T-helper 22 cell (primary cell): ENCODE measurements at places on chromosomes 12 and 14.

GRCh38 chr12:72207486-72208409 is 64.4 kb upstream of the TRHDE start:
- DNase-seq: no peak

DNA sequence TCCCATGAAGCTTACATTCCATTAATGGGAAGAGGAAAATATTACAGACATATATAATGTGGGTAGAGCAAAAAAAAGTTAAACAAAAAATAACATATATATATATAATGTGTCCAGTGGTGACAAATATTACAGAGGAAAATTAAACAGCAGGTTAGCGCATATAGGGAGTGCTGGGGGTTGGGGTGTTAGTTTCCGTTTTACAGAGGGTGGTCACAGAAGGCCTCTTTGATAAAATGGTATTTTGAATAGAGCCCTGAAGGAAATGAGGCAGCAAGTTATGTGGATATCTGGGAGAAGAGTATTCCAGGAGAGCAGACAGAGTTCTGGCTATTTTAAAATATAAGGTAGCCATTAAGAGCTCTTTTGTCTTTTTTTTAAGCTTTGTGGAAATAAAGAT is 73.2 kb downstream of the DCAF5 start:
- no peak for DNase-seq

DNA sequence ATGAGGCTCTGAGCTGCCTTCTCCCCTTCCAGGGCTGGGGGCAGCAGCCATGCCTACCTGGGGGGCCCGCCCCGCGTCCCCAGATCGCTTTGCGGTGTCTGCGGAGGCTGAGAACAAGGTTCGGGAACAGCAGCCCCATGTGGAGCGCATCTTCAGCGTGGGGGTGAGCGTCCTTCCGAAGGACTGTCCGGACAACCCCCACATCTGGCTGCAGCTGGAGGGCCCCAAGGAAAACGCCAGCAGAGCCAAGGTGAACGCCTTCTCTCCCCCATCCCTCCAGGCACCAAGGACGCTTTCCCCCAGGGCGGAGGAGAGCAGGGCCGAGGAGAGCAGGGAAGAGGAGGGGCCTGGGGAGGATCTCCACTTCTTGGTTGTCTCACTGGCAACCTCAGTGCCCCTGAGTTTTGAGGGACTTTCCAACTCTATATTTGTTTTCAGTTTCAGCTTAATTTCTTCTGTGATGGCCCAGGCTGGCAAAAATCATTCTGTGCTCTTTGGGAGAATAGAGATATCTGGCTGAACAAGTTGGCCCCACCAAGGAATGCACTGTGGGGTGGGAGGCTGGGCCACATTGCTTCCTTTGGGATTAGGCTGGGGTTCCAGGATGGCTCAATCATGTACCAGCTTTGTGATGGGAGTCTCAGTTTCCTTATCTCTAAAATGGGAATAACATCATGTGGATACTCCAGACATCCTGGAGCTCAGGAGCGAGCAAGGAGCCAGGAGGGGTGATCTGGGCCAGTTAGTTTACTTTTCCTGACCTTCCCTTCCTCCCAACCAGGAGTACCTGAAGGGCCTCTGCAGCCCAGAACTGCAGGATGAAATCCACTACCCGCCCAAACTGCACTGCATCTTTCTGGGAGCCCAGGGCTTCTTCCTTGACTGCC is 1.2 kb downstream of the KHNYN start:
- DNase-seq: peak; percentile 38

DNA sequence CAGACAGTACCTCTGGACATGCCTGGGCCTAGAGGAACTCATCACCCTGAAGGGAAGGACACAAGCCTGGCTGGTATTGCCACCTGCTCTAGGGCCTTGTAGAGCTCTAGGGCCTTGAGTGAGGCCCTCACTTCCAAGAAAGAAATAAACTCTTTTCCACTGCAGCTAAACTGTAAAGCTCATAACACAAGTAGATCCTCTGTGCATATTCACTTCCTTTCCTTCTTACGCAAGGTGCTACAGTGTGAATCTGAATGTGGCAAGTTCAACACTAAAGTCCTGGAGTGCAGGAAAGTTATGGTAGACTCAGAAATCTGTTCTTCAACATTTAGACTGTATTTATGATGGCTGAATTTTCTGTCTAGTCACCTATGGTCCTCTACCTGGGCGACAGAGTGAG is 14.5 kb downstream of the RNASE3 start:
- no peak for DNase-seq

- DNase-seq: no peak
Observed at GRCh38 chr12:113030875-113031525, 25.5 kb upstream of the DTX1 start.

GRCh38 chr14:89037065-89037464 is 212.6 kb downstream of the TTC8 start:
- DNase-seq: no peak

GRCh38 chr12:88925454-88925853 is 345.2 kb upstream of the KITLG start:
- DNase-seq: no peak

GRCh38 chr12:57593187-57593586 is 2.2 kb downstream of the PIP4K2C start:
- no peak for DNase-seq

GRCh38 chr12:1920971-1921370 is 2.5 kb upstream of the CACNA2D4 start:
- no peak for DNase-seq

- DNase-seq: no peak
Observed at GRCh38 chr14:64953310-64953654, 10.7 kb upstream of the GPX2 start.

GRCh38 chr14:64442300-64442988 is 22.9 kb upstream of the AKAP5 start:
- DNase-seq: no peak

- no peak for DNase-seq
Observed at GRCh38 chr14:95486875-95487668, 29.4 kb downstream of the SYNE3 start.

GRCh38 chr12:17097674-17098073 is 491.7 kb upstream of the LMO3 start:
- no peak for DNase-seq

DNA sequence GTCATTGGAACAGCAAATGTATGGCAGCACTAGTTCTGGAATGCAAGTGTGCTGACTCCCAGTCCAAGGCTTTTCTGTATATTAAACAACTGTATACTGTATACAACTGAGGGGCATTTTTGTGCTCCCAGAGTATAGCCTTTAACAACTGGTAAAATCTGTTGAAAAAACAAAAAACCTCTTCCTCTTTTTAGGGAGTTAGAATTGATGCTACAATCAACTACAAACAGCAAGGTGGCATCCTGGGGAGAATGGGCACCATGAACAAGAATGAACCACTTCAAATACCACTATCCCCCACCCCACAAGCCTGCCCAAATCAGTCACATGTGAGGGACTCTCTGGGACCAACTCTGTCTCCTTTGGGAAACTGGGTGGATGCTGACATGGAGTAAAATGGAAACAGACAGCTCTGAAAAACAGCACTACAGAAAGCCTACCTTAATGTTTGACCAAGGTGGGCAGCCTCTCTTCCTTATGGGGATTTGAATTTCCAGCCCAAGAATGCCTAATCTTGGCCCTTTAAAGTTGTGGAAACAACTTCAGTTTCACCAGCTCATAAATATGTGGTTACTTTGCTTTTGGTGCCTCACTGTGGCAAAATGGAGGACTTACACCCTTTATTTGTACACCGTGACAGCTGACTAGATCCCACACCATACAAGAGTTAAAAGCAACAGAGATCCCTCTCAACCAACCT is 7.5 kb downstream of the VTI1B start:
- DNase-seq: no peak

GRCh38 chr14:68566075-68566474 is 226.8 kb downstream of the ZFP36L1 start:
- no peak for DNase-seq

- DNase-seq: no peak
Observed at GRCh38 chr14:54738009-54738408, 164.6 kb downstream of the GCH1 start.

GRCh38 chr12:110694330-110694901 is 5.5 kb upstream of the HVCN1 start:
- DNase-seq: no peak

- DNase-seq: no peak
Observed at GRCh38 chr14:89649451-89650075, 232.5 kb upstream of the FOXN3 start.

DNA sequence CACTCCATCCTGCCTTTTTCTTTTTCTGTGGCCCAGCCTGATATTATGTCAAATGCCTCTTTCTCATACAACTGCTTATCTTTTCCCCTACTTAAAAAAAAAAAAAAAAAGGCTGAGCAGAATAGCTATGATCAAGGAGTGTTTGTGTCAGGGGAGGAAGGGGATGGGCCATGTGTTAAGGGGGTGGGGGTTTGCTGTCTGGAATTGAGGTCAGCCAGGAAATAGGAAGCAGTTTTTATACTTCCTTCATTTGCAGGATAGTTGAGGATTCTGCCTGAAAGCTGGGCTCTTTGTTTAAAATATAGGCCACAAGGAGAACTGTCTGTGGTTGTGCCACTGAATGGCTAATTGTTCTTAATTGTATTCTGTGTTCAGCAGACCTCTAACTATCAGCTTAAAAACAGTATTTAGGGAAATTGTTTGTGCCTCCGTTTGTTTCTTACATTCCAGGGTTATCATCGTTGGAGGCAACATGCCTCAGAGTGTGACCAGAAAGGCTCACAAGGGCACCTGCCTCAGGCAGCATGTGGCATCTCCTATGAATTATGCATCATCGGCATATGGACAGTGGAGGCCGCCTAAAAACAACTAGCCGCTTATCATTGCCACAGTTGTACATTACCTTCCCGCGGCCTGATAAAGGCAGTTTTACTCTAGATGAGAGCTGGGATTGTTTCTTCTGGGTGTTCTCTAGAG is 96.0 kb downstream of the SRGAP1 start:
- DNase-seq: no peak

GRCh38 chr14:68666236-68666635 is 126.6 kb downstream of the ZFP36L1 start:
- no peak for DNase-seq

DNA sequence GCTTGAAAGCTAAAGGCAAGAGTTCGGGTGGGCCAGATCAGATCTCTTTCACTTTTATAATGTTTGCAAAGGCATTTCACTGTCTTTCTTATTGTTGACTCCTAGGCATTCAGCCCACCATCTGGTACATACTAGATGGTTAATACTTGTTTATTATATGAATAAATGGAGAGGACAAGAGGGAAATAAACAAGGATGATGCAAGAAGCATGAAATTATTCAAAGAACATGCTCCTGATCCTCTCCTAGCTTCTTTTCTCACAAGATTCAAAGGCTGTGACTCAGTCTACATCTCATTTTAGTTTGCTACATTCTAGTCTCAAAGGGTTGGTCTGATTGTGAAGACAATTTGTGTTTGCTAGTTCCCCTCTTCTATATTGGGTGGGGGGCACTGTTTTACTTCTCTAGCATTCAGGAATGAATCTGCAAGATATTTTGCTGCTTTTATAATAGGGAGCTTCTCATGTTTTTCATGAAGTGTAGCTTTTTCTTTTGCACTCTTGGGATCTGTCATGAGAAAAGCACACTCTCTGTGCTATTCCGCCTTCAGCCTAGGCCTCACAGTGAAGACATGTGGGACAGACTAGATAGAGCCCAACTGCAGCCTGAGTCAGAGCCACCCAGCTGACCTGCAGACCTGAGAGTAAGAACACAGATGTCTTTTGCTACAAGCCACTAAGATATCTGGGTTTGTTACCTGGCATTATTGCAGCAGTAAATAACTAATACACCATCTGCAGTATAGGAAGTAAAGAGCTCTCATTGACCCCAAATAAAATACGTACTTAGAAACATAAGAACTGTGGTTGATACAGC is 65.7 kb downstream of the PTHLH start:
- DNase-seq: no peak

DNA sequence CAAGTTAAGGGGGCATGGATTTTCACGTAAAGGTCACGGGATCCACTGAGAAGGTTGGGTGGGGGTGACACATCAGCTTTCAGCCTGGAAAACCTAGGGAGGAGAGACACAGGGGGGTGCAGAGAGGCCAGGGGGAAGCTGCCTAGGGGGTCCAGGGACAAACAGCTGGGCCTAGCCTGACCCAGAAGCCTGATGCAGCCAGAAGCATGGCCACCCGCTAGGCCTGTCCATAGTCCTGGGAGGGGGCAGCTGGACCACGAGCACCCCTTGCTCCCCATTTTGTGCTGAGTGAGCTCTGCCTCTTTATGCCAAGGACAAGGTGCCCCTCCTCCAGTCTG is 322.7 kb upstream of the RTL1 start:
- no peak for DNase-seq

DNA sequence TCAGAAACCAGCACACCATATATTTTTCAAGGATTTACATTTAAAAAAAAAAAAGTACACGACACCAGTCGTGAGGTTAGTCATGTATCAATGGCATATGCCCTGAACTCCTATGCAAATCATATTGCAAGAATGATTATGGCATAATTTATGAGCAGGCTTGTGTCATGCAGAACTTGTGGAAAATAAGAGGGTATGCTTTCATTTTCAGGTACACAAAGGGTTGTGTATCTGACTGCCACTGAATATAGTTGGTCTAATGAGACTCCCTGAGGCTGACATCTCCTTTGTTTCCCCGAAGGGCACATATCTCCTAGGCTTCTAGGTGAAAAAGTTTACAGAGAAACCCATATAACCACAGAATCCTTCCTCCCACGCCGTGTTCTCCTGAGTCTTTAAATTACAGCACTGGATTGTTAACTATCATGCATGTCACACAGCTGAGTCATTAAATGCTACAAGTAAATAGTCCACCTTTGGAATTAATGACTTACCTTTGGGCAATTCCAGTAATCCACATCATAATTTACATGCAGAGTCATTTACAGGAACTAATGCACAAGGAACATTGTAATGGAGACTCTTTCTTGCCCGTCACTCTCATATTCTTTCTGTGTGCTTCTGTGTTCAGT is 356.7 kb upstream of the DIO2 start:
- no peak for DNase-seq

GRCh38 chr12:115451780-115452736 is 768.1 kb upstream of the TBX3 start:
- DNase-seq: no peak

GRCh38 chr14:80872645-80873044 is 68.9 kb downstream of the CEP128 start:
- no peak for DNase-seq

- no peak for DNase-seq
Observed at GRCh38 chr14:87873741-87874140, 119.2 kb downstream of the GALC start.

GRCh38 chr12:79294590-79294989 is 396.2 kb downstream of the PAWR start:
- DNase-seq: no peak

- no peak for DNase-seq
Observed at GRCh38 chr12:120774169-120774916, 48.7 kb downstream of the ACADS start.

- DNase-seq: no peak
Observed at GRCh38 chr12:66709457-66709773, 30.5 kb upstream of the GRIP1 start.

DNA sequence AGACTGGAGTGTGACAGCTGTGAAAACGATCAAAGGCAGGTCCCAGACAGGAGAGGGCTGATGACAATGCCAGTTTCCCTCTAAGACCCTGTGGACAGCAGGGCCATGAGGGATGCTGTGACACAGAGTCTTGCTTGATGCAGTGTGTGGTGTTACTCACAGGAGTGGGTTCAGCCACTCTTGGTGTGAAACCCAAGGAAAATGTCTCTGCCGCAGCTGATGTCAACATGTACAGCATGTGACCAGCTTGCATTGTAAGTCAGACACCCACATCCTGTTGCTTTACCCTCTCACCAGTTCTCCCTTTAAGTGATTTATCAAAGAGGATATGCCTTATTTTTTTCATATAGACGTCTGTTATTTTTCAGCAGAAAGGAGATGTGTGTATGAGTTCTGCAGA is 268.6 kb downstream of the BTG1 start:
- DNase-seq: peak; percentile 88
